Small intestine (tissue), 16 donors: ENCODE measurements at places on chromosomes 16 and 17.

- DNase-seq: peak; percentile 78
These were observed 32.0 kb downstream of the SCPEP1 start for GRCh38 chr17:57009737-57010445.

- DNase-seq: no peak
These were observed 25.6 kb upstream of the LGALS9 start for GRCh38 chr17:27605409-27605808.

DNA sequence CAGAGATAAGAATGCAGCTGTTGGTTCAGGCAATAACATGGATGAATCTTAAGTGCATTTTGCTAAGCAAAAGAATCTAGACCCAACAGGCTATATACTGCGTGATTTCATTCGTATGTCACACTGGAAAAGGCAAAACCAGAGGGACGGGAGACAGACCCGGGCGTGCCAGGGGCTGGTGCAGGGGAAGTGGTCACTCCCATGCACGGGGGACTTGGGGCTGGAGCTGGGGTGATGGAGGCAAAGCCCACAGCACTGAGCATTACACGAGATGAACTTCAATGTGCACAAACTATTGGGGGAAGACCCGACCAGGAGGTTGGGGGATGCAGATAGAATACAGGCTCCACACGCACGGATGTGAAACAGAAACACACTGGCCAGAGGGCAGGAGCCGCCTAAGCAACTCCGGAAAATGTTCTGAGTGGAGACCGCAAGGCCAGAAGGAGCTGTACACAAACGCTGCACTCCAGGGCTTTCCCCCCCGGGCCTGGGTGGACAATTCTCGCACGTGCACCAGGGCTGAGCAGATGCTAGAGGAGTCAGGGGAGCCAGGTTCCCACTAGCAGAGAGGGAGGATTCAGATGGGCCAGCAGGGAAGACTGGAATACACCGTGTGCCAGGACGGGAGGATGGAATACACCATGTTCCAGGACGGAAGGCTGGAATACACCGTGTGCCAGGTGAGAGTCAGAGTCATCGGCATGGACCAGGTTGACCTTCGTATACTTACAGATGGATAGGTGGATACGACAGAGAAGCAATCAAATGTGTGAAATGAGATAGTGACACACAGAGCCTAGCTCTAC lies 11.3 kb downstream of the LMF1 start:
- DNase-seq: no peak

GRCh38 chr16:67120025-67120424 lies 10.3 kb downstream of the PHAF1 start:
- no peak for DNase-seq

- no peak for DNase-seq
These were observed 6.2 kb downstream of the TMEM97 start for GRCh38 chr17:28325211-28325610.
